ENCODE measurements at places on chromosomes 2 and 18.

DNA sequence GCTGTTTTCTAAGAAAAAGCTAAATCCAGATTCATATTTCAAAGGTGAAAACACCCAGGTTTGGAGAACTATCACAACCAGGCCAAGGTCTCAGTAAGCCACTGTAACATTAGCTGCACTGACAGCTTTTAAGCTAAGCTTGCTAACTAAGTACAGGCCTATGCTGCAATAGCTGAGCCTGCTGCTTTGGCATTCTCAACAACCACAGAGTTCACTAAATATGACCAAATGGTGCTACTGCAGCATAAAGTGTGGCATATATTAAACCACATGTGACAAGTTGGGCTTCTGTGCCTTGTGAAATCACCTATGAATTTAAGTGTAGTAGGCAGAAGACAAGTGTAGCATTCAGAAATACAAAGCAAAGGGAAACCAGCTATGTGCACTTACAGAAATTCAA, 206.7 kb downstream of the TCF4 start:
- no peak for DNase-seq

- DNase-seq: no peak
These were observed 133.9 kb upstream of the FSHR start for GRCh38 chr2:49288113-49288705.

- DNase-seq: no peak
These were observed 448.1 kb upstream of the VRK2 start for GRCh38 chr2:57598551-57598950.

- DNase-seq: no peak
These were observed 291.8 kb upstream of the SESTD1 start for GRCh38 chr2:179556425-179556824.

- no peak for DNase-seq
These were observed 14.6 kb upstream of the CHAC2 start for GRCh38 chr2:53753041-53753440.

GRCh38 chr2:44655401-44655864, 286.1 kb upstream of the SIX3 start:
- no peak for DNase-seq

DNA sequence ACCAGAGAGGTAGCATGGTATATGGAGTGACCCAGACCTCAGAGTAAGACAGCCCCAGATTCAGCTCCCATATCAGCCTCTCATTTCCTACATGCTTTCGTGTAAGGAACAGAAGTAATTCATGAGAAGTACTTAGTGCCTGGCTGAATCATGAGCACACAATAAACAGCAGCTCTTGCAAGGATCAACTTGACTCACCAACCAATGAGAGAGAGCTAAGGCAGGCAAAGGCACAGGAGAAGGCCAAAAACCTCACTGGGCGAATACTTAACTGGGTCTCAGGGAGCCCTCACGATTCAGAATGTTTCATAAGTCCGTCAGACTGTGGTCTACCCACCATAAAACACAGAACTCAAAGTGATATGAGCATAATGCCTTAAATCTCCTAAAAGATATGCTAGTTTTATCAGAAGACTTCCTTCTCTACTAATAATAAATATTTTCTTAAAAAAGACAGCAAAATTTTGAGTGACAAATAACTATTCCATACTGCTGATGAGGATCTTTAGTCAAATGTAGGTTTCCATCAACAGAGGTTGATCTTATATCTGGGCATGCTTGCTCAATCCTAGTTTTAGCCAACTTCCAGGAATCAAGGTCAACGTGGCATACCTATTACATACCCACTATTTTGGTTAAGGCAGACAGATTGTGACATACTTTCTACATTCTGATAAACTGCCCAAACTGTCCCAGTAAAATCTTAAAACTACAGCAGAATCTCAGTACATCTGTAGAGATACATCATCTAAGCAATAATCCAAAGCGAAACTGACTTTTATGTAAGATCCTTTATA, 34.9 kb downstream of the IMMT start:
- DNase-seq: no peak

DNA sequence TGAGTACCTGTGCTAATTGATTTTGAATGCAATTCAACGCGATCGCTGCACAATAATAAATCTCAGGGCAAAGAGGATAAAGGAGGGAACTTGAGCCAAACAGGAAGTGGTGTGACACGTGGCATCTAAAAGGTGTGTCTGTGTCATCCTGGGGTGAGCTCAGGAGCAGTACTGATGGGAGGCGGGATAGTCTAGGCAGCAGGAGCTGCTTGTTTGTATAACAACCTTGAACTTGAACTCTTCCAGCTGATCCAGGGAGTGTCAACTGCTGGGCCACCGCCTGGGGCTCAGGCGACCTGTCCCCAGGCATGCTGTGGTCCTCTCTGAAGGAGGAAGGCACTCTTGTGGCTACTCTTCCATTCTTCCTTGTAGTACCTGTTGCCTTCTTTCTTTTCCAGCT, 61.2 kb downstream of the BOD1L2 start:
- no peak for DNase-seq

DNA sequence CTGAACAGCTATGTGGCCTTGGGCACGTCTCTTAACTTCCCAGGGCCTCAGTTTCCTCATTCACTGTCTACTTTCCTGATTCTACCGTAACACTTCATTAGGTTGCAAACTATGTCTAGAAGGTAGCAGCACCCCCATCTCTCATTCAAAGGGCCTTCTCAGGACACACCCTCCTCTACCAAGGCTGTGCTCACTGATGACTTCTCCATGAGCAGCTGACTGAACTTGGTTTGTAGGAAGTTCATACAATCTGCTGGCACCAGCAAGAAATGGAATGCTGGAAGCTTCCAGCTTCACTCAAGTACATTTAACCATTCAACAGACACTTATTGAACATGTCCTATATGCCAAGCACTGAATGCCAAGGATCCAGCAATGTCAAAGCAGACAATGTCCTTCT, 250.8 kb upstream of the CTAGE1 start:
- no peak for DNase-seq

DNA sequence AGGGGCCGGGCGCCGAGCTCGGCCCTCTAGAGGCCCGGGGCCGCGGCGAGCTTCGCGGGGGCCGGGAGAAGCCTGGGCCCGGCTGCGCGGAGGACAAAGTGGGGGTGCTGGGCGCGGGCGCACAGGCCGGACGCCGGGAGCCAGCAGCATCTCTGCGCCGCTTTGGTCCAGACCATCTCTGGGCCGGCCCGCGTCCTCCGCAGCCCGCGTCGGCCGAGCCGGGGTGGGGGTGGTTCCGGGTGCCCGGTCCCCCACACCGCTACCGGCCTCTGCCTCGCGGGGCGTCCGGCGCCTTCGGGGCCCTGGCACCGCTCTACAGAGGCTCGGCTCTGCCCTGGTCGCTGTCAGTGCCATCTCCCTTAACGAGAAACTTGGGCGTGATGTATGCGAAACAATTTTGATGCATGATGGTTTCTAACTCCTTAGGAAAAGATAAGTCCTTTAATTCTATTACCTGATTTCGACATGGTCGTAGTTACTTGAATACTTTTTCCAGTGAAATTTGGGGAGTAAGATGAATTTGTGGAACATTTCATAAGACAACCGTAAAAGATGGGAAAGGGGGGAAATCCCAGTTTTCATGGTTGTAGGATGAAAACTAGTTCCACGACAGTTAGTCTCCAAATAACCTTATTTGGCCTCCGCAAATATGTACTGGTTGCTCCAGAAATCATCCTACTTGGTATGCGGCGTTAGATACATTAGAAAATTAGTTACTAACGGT, 562 bp downstream of the TWSG1 start:
- no peak for DNase-seq

- no peak for DNase-seq
These were observed 9.8 kb upstream of the ERFE start for GRCh38 chr2:238148981-238149380.

GRCh38 chr18:38571651-38572050, 1006.1 kb upstream of the CELF4 start:
- DNase-seq: no peak

DNA sequence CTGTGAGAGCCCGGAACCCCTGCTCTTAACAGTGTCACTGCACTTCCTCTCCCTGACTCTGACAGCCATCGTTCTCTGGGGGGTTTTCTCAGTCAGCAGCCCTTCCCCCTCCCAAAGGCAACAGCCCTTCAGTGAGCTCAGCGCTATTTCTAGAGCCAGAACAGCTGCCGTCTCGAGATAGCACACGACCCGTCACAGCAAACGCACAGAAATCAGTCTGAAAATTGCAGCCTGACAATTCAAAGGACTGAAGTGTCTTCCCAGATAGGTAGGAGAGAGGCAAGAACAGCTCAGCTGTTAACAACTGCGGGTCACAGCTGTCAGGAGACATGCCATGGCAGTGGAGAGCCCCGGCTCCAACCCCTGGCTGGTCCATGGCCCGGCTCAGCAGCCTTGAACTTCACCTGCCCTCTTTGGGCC, 45.4 kb downstream of the ST8SIA5 start:
- DNase-seq: peak; percentile 38

DNA sequence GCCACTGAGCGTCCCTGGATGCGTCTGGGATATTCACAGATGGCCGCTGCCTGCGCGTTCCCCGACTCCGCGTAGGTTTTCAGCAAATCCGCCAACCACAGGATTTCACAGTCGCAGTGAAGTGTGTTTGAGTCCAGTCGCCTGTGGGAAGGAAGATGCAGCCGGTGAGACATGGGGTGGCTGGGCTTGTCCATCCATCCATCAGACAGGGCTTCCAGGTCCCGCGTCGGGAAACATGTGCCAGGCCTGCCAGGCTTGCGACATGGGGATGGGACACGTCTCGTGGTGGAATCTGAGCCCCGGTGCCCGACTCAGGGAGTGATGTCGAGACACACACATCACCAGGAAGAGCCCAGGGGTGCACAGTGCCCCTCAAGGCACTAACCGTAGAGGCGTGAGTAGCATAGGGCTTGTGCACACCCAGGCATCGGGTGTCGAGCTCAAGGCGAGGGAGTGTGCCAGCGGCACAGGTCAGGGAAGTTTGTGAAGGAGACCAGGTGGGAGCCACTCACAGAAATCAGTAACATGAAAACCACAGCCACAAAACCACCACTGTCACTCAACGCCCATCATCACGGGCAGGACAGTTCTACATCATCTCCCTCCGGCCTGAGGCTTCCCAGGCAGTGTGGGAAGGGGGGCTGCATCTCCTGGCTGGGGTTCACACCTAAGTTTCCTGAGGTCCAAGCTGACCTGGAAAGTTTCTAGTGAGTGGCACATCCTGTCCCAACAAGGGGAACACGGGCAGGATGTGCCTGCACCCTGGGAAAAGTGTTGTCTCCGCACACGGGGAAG, 63.9 kb downstream of the PXDN start:
- no peak for DNase-seq

- no peak for DNase-seq
These were observed 150.0 kb upstream of the GALNT5 start for GRCh38 chr2:157107460-157107859.

GRCh38 chr2:186017278-186017677, 278.7 kb downstream of the FSIP2 start:
- no peak for DNase-seq

- DNase-seq: no peak
These were observed 96.9 kb downstream of the TSHZ1 start for GRCh38 chr18:75307530-75307929.

DNA sequence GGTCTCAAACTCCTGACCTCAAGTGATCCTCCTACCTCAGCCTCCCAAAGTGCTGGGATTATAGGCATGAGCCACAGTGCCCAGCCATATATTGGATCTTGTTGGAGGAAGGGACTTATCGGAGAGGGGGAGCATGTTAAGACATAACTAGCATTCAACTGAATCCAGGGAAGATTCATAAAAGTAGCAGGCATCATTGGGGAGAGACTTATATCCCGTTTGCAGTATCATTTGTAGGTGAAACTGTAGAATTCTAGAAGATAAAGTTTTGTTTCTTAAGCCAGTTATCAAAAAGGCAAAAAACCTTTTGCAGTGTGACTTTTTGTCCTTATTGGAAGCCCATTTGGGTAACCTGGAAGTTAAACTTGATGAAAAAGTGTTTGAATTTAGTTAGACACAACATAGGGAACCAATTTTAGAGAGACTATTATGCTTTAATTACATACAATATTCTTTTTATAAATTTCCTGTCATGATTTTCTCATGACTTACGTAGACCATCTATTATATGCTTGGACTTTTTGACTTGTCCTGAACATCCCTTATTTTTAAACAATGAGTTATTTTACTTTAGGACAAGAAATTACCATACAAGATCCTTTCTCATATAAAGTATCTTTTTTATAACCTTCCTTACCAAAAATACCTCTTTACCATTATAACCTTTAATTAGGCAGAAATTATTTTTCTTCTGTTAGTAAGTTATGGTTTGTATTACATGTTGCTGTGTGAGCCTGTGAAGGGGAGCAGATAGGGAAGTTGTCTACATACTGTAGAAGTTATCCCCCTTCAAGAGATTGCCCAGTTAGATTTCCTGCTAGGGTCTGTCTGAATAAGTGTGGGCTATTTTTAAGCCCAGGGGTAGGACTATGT, 20.3 kb downstream of the RAB3GAP1 start:
- no peak for DNase-seq

DNA sequence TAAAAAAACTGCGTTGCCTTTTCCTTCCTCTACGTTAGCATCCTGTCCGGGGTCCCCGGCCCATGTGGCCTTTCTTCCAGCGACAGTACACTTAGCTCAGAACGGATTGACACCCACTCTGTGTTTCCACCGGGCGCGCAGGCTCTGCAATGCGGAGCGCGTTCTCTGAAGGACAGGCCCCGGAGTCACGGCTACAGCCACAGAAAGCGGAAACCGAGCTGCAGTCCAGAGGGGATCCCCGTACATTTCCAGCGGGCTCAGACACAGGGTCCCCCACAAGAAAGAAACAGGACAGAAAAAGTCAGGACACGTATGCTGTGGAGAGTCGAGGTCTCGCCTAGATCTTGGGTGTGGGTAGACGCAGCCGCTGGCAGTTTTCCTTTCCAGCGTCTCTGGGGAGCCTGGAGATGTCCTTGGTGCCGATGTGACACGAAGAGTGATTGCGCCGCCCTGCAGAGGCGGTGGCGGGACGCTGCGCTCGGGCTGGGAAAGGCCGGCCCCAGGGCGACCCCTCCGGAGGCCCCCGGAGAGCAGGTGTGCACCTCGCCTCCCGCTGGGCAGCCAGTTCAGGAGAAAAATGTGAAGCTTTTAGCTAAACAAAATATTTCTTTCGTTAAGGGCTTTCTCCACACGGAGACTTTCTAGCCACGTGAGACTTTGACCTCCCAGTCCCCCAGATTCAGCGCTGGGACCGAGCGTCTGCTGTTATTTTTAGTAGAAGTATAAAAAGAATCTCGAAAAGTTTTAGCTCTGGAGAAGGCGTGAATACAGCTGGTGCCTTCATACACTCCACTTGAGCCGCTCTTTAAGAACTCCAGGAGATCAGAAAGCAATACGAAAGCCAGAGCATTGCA, 1.3 kb upstream of the ACKR3 start:
- peak; percentile 78 for DNase-seq

GRCh38 chr2:152406836-152407161, 71.8 kb downstream of the FMNL2 start:
- peak; percentile 25 for DNase-seq

GRCh38 chr2:217835931-217836891, 166.6 kb downstream of the TNS1 start:
- no peak for DNase-seq

GRCh38 chr2:28707592-28707991, 44.0 kb upstream of the PPP1CB start:
- DNase-seq: no peak

DNA sequence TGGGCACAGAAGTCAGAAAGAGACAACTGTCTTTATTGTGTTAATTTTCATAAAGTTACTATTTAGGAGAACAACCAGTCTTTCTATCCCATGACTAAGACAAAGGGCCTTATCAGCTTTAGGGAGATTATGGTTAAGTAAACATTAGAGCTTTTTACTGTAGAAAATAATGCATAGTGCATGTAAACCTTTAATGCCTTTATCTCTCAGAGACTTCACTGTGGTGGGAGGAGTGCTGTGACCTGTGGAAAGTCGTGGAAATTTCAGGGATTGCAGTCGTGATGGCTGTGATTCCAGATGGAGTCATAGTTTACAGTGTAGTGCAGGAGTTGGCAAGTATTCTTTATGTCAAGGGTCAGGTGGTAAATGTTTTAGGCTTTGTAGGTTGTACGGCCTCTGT, 15.8 kb downstream of the ZNF236 start:
- no peak for DNase-seq
